ENCODE measurements at places on chromosomes 13 and 19.

GRCh38 chr19:4477034-4477801 lies 5.1 kb downstream of the HDGFL2 start:
- no peak for DNase-seq

GRCh38 chr19:1584500-1585242 lies 8.0 kb downstream of the MBD3 start:
- DNase-seq: no peak

GRCh38 chr19:42166316-42166715 lies 34.1 kb upstream of the POU2F2 start:
- DNase-seq: no peak

DNA sequence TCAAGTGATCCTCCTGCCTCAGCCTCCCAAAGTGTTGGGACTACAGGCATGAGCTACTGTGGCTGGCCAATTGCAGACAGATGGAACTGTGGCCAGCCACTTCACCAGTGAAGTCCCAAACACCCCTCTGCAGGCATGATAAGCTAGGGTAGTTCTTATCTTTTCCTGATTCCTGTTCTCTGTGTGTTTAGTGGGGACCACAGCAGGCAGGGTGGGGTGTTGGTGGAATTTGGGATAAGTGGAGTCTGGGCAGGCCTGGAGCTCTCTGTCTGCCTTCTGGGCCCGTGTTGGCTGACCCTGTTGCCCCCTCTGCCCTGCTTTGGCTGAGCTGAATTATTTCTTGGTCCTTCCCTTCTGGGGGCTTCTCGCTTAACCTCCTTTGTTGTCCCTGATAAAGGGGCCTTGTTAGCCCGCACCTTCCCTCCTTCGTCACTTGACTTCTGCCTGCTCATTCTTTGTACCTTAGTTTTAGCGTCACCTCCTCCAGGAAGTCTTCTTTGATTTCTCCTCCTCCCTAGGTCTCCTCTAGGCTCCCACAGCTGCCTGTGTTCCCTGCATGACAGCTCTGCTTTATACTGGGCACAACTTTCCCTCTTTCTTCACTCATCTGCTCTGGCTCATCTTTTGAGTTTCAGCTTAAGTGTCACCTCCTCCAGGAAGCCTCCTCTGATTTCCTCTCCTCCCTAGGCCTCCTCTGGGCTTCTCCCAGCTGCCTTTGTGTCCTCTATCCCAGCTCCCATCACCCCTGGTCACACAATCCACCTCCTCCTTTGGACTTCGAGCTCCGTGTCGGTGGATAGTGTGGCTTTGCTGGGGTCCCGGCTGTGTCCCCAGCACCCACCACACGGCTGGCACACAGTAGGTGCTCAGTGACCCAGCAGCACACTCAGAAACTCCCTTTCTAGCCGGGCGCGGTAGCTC lies 1.7 kb upstream of the NCLN start:
- DNase-seq: no peak

- peak; percentile 82 for DNase-seq
These were observed 37.6 kb upstream of the FLT1 start for GRCh38 chr13:28532388-28533124.

DNA sequence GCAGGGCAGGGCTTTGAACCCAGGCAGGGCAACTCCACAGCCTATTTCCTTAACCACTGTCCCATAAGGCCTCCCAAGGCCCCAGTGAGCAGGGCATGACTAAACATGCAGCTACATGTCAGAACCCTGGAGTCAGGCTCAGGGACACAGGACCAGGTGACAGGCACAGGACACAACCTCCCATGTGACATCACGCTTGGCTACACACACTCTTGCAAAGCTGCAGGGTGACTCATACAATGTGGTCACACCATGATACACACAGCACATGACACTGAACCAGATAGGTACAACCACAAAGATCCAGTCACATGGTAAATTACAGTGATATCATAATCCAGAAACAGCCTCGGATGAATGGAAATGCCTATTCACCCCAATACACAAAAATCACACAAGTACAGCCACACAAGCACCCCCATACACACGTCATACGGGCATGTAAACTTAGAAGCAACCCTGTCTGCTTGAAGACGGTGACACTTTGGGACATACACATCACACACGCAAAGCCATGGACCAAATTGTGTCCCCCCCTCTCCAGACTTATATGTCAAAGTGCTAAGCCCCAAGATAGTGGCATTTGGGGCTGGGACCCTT lies 14.5 kb downstream of the KLK4 start:
- no peak for DNase-seq

GRCh38 chr19:31118986-31119385 lies 230.2 kb downstream of the TSHZ3 start:
- DNase-seq: no peak

GRCh38 chr19:38743394-38744297 lies 628 bp downstream of the CAPN12 start:
- DNase-seq: no peak

GRCh38 chr19:5369962-5370367 lies 29.4 kb upstream of the PTPRS start:
- peak; percentile 45 for DNase-seq

GRCh38 chr19:10191347-10191746 lies 3.4 kb downstream of the DNMT1 start:
- DNase-seq: no peak

GRCh38 chr19:14028901-14029300 lies 953 bp downstream of the RLN3 start:
- DNase-seq: no peak

- no peak for DNase-seq
These were observed 3.9 kb upstream of the LRRC63 start for GRCh38 chr13:46207828-46208227.

DNA sequence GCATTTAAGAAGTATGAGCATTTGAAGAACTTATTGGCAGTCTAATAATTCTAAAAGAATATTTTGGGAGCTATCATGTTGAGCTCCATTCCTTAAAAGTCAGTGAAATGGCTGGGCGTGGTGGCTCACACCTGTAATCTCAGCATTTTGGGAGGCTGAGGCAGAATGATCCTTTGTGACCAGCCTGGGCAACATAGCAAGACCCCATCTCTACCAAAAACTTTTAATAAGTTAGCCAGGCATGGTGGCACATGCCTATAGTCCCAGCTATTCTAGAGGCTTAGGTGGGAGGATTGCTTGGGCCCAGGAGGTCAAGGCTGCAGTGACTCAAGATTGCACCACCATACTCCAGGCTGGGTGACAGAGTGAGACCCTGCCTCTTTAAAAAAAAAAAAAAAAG lies 8.0 kb downstream of the COG6 start:
- DNase-seq: no peak

DNA sequence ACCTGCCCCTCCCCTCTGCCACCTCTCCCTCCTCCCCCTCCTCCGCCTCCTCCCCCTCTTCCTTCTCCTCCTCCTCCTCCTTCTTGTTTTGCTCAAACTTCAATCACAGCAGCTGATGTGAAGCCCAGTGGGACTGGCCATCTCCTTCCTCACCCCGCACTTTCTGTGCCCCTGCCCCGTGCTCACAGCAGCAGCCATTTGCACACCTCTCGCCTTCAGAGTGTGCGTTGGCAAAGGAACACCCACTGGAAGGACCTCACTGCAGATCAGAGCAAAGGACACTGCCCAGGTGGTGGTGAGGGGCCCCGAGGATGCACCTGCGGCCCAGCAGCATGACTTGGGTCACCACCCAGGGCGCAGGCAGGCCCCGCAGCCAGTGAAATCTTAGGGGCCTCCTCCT lies 98.8 kb downstream of the SOX1 start:
- DNase-seq: no peak

DNA sequence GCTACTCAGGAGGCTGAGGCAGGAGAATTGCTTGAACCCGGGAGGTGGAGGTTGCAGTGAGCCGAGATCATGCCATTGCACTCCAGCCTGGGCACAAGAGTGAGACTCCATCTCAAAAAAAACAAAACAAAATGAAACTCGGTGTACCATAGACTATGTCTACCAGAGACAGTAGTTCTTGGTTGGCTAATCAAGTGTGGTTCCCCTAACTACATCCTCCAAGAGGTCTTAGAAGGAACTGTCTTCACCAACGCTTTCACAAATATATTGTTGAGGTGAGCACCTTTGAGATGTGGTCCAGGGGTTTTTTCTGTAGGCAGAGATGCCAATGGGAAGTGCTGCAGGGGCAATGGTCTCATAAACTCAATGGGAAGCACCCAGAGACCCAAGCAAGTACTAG lies 48.0 kb downstream of the RFC3 start:
- DNase-seq: no peak

DNA sequence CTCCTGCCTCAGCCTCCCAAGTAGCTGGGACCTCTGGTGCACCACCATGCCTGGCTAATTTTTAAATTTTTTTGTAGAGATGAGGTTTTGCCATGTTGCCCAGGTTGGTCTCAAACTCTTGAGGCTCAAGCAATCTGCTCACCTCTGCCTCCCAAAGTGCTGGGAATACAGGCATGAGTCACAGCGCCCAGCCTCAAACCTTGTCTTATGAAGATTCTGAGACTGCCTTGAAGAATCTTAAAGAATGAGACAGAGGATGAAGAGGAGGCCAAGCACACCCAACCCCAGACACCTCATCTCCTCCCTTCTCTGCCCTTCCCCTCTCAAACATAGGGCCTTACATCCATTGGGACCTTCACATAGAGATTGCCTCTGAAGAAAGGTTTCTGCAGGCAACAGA lies 179.7 kb downstream of the ABCC4 start:
- DNase-seq: no peak

- DNase-seq: no peak
These were observed 147.8 kb downstream of the SUCLA2 start for GRCh38 chr13:47853236-47853635.

DNA sequence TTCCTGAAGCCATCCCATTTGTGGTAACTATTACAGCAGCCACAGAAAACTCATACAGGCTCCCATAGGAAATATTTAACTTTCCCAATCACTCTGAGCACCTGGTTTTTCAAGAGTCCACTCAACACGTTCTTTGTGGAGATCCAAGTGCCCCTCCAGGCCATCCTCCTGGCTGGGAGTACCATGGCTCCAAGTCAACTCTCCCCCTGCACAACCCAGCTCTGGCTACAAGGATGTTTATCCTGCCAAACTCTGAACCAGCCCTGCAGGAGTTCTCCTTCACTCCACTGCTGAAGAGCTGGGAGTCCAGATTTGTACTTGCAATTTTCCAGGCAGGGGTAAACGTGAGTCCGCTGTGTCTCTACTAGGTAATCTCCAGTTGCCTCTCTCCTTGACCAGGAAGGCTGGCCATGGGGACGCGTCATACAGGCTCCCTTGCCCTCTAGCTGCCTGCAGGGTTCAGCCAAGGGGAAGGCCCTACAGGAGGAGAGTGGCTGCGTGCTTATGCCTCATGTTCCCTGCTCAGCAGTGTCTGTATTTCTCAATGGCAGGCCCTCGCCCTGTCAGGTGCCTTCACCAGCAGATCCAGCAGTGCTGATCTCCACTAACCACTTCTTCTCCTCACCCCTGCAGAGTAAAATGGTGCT lies 29.9 kb upstream of the ARGLU1 start:
- no peak for DNase-seq

DNA sequence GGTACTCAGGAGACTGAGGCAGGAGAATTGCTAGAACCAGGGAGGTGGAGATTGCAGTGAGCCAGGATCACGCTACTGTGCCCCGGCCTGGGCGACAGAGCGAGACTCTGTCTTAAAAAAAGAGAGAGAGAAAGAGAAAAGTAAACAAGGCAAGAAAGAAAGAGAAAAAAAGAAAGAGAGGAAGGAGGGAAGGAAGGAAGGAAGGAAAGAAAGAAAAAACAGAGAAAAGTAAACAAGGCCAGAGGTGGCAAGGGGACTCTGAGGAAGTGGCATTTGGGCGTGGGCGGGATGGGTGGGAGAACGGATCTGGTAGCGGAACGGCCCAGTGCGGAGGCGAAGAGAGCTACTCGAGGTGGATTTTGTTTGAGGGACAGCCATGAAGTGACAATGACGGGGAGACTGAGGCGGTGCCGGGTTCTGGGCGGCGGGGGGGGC lies 7.5 kb upstream of the ARRDC2 start:
- no peak for DNase-seq

DNA sequence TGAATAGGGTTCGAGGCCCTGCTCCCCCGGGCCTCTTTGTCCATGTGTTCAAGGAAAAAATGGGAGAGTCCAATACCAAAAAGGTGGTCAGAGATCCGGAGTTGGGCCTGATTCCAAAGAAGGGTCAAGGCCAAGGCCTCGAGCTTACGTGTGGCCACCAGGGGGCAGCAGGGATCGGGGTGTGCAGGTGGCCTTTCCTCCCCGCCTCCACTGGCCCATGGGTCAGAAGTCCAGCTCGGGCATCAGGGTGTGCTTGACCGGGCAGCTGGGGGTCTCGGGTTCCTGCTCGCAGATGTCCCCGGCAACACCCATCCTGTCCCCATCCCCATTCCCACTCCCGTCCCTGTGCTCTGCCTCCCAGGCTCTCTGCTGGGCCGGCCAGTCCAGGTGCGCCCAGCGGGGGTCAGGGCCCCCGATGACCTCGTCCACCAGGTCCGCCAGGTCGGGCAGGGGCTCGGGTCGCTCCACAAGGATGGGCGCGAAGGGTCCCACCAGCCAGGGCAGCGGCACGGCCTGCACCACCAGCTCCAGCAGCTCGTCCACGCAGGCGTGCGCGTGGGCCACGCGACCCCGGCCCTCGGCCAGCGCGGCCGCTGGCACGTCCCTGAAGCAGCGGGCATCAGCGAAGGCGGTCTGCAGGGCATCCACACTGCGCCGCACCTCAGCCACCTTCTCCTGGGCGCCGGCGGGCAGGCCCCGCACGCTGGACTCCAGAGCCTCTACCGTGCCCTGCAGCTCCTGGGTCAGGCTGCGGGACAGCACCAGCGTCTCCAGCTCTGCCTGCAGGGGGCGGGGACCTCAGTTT lies 5.2 kb upstream of the PLIN4 start:
- no peak for DNase-seq

GRCh38 chr19:35824150-35824549 lies 11.5 kb upstream of the PRODH2 start:
- DNase-seq: no peak

- DNase-seq: no peak
These were observed 104.9 kb downstream of the RNF17 start for GRCh38 chr13:24868874-24869273.

GRCh38 chr13:81223778-81224177 lies 882.9 kb upstream of the SPRY2 start:
- DNase-seq: no peak

GRCh38 chr19:13210339-13210775 lies 60.1 kb downstream of the IER2 start:
- no peak for DNase-seq

GRCh38 chr19:28324275-28325060 lies 888.5 kb downstream of the UQCRFS1 start:
- no peak for DNase-seq

DNA sequence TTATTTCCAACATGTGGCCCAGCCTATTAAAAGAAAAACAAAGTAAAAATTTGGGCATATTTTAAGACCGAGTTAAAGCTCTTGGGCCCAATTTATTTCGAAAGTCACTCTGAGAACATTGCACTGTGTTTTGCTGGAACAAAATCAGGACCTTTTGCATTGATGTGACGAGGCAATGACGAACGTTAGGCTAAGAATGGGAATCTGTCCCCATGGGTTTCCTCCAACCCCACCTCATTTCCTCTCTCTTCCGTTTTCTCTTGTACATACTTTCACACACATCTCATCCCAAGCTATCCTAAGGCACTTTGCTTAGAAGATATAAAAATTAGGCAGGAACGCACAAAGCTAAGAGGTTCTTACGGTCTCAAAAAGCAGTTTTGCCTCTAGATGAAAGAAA lies 22.1 kb downstream of the EDNRB start:
- no peak for DNase-seq

GRCh38 chr13:73325723-73326558 lies 267.1 kb downstream of the KLF5 start:
- no peak for DNase-seq

GRCh38 chr13:102897371-102898138 lies 51.7 kb downstream of the ERCC5 start:
- DNase-seq: no peak

GRCh38 chr13:113730831-113731191 lies 28.2 kb upstream of the TMEM255B start:
- DNase-seq: no peak
